ENCODE measurements at places on chromosomes 16 and 17. TPM values are rescaled to one million over a fixed set of nuclear protein-coding genes. Genes with fewer than 3 reads are reported as not detected.

FOXJ1 gene
- total RNA-seq = 0.90 TPM

CACNA1H gene
- 10.6 TPM for total RNA-seq

TBX2 gene
- 26.4 TPM for total RNA-seq

FBXO39 gene
- total RNA-seq = 0.90 TPM

TMEM186 gene
- 4.7 TPM for total RNA-seq

ACE gene
- total RNA-seq = 8.0 TPM

TNFRSF13B gene
- not detected for total RNA-seq

ZNF597 gene
- total RNA-seq = 4.1 TPM

DECR2 gene
- 5.3 TPM for total RNA-seq

IRX3 gene
- total RNA-seq = 1.3 TPM

USP32 gene
- 63.7 TPM for total RNA-seq

KCNAB3 gene
- total RNA-seq = 2.3 TPM

CCL5 gene
- 0.58 TPM for total RNA-seq

CLDN6 gene
- not detected for total RNA-seq

MLKL gene
- total RNA-seq = 5.2 TPM

ZNF319 gene
- 3.8 TPM for total RNA-seq

IKZF3 gene
- total RNA-seq = 1.2 TPM

KRT24 gene
- 0.26 TPM for total RNA-seq

SLC4A1 gene
- 6.7 TPM for total RNA-seq

ATP2A3 gene
- 7.1 TPM for total RNA-seq
